ENCODE measurements at places on chromosomes 16 and 17. TPM values are rescaled to one million over a fixed set of nuclear protein-coding genes. Genes with fewer than 3 reads are reported as not detected.

The BEAN1 gene
- not detected for total RNA-seq

The MPP3 gene
- not detected for total RNA-seq

The IL21R gene
- total RNA-seq, result 38.0 TPM

The C17orf75 gene
- total RNA-seq, result 39.0 TPM

The RNF222 gene
- 0.20 TPM for total RNA-seq

The MT1M gene
- total RNA-seq, result not detected

The EXOSC6 gene
- total RNA-seq, result 33.5 TPM

The GAS7 gene
- 0.53 TPM for total RNA-seq

The UMOD gene
- total RNA-seq, result not detected

The ROGDI gene
- total RNA-seq, result 5.3 TPM

DNA sequence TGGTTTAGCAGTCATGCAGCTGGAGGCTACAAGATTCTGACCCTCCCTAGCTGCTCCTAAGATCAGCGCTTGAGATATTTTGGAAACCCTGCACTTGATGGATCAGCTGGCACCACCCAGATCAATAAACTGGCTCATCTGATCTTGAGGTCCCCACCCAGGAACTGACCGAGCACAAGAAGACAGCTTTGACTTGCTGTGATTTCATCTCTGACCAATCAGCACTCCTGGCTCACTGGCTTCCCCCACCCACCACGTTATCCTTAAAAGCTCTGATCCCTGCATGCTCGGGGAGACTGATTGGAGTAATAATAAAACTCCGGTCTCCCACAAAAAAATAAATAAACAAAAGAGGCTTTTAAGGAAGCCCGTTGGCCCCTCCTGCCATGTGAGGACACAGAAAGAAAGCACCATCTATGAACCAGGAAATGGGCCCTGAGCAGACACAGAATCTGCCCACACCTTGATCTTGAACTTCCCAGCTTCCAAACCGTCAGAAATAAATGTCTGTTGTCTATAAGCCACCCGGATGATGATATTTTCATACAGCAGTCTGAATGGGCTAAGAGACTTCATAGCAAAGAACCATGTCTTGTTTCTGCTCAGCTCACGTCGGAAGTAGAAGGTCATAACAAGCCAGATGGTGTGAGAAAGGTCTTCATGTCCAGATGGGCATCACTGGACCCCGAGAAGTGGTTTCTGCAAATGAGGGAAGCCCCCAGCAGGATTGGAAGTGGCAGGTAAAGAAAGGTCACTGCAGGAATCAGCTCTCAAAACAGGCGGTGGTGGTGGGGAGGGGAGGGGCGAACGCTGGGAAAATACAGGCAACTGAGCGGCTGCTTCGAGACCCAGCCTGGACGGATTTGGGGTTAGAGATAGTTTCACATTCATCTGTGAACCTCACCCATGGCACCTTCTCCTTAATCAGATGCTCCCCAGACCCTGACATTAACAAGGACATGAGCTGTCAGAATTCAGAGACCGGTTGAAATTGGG lies 19.8 kb upstream of the RPH3AL start:
- DNase-seq, result no peak

DNA sequence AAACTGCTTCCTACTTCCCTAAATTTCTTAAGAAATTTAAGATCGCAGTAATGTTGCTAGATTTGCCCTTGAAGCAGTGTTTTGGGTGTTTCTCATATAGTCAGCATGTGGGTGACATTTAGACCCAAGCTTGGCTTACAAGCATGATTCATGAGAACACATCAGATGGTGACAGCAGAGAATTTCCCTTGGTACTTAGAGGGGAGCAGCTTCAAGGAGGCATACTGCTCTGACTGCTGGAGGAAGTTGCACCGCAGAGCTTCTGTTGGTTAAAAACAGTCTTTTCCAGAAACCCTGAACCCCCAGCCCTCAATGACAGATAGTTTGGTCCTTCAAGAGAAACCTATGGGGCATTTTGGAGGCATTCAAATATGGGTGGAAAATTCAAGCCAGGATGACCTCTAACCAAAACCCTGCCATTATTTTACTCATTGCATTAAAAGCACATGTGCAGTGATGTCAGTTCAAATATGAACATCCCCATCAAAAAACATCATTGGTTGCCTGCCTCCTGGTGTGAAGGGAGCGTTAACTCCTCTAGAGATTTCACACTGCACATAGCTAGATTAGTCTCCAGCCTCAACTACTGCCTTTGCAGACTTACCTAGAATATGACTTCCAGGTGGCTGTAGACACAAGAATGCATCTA lies 201.5 kb upstream of the CACNG5 start:
- DNase-seq, result peak; percentile 76

DNA sequence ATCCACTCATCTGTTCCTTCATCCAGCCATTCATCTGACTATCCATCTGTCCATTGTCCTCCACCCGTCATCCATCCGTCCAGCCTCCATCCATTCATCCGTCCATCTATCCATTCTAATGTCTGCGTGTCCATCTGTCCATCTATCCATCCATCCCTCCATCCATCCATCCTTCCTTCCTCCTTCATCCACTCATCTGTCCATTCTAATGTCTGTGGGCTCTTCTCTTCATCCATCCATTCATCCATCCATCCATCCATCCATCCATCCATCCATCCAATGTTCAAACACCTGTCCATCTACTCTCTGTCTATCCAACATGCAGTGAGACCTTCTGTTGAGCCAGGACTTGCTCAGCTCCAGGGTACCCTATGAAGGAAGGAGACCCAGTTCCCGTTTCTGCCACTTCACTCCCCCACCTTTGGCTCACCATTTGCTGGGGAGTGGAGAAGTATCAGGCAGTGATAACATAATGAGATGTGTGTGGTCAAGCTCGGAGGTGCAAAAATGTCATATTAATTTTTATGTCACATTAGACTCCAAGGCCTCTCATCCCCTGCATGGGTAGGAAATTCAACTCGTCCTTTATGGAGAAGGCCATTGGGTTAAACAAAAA lies 36.5 kb upstream of the ADGRG1 start:
- peak; percentile 49 for DNase-seq

GRCh38 chr16:68113059-68113761 lies 28.0 kb downstream of the NFATC3 start:
- DNase-seq, result no peak

- DNase-seq, result peak; percentile 74
These were observed 172.6 kb downstream of the CDK5R1 start for GRCh38 chr17:32659419-32659842.

DNA sequence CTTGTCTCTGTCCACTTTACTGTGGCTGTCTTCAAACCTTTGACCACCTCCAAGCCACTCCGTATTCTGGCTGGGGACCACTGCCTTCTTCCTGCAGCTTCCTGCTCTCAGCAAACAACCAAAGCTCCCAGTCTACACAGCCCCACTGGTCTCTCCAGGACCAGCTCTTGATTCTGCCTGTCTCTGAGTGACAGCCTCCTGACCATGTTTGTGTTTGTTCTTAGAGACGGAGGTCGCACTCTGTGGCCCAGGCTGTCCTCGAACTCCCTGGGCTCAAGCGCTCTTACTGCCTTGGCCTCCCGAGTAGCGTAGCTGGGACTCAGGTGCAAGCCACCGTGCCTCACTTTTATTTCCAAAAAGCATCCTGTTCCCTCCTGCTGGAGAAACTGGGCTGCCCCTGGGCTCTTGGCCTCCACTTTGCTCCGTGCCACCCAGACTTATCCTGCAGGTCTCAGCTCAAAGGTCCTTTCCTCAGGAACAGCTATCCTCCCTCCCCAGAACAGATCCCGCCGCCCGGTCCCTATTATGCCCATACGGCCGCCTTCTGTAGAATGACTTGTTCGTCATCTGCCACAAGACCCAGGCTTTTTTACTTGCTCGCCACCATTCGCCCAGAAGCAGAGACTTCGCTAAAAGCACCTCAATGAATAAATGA lies 9.1 kb downstream of the MNT start:
- no peak for DNase-seq

- DNase-seq, result peak; percentile 32
These were observed 95.1 kb upstream of the CDH5 start for GRCh38 chr16:66271074-66272060.

- DNase-seq, result no peak
These were observed 124.1 kb upstream of the RCVRN start for GRCh38 chr17:10029129-10029528.

GRCh38 chr17:50304781-50305404 lies 30.6 kb downstream of the TMEM92 start:
- no peak for DNase-seq

DNA sequence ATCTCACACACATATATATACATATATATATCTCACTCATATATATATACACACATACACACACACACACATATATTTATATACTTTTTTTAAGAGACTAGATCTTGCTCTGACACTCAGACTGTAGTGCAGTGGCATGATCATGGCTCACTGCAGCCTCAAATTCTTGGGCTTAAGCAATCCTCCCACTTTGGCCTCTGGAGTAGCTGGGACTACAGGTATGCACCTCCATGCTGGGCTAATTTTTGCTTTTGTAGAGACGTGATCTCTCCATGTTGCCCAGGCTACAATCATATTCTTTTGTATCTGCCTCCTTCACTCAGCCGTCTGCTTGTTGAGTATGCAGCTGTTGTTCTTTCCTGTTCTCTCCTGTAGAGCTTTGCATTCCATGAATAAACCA lies 60.6 kb downstream of the HS3ST3B1 start:
- no peak for DNase-seq

- no peak for DNase-seq
These were observed 97.0 kb downstream of the CYLD start for GRCh38 chr16:50838885-50839284.

DNA sequence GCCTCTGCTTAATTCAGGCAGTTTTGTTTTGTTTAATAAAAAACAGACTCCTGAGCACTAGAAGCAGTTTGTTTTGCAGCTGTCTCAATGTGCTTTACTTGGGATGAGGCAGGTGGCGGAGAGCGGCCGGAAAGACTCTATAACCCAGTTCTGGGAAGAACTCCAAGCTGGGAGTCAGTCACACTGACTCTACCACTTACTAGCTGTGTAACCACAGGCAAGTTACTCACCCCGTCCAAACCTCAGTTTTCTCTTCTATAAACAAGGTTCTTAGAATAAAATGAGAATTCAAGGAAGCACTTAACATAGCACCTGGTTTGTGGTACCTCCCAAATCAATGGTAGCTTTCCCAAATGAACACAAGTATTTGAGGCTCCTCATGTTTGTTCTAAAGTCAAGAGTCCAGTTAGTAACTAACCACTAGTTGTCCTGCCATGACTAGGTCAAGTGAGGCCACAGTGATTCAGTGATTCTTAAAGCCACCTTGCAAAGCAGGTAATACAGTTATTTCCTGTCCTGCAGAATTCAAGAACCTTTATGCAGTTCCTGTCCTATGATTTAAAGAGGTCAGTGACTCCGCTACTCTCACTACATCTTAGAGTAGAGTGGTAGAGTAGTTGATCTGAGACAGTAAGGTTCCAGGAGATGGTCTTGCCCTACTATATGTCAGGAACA lies 2.7 kb downstream of the TXNDC17 start:
- DNase-seq, result no peak

DNA sequence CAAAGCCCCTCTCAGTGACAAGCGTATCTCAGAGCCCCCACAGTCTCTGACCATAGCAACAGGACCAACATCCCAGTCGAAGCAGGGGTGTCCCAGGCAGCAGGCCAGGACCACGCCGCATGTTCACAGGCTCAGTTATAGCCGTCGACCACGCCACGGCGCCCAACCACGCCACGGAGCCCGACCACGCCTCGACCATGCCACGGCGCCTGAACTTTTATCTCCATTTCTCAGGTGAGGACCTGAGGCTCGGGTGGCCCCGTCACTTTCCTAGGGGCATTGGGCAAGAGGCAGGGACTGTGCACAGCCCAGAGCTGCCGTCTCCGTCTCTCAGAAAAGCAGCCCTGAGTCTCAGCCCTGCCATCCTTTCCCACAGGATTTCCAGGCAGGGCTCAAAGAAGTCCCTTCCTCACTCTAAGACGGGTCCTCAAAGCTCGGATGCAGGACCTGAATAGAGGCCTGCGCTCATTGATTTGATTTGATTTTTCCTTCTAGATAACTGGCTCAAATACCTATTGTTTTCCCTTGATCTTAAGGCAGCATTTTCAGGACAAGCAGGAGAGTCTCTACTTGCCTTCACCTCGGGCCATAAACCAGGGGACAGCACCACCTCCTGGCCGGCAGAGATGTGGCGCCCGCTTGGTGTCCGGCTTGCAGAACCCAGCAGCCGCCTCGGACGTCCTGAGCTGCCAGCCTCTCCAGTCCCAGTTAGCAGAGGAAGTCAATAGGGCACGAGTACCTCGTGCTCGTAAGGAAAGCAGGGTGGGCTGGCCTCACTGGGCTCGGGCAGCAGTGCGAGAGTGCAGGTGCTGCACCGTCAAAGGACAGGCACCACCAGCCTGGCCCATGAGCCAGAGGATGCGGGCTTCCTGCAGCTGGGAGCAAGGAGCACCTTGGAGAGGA lies 38.8 kb downstream of the C16orf95 start:
- peak; percentile 75 for DNase-seq

DNA sequence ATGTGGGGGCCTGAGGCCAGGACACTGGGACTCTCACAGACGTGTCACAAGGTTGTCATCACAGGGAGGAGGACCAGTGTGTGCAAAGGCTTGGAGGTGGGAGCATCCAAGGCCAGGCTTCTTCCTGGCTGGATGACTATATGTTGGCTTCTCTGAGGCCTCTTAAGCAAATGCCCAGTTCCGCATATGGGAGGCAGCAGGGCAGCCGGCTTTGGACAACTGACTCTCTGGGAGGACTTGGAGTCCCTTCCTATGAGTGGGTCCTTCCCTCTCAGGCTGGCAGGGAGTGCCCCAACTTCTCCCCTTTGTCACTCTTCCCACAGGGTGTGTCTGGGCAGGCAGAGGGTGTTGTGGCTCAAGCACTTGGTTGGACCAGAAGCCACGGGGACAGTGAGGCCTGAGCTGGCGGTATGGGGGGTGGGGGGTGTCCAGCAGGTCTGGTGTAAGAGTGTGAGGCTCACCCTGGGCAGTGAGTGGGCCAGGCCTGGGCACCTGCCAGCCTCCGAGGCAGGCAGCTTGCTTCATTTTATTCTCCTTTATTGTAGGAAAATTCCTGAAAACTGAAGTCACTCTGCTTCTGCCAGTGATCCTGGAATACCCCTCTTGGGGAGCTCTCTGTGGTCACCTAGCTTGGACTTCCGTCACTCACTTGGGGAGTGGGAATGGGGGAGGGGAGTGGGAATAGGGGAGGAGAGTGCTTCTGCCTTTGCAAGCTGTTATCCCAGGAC lies 14.9 kb downstream of the ADGRG1 start:
- no peak for DNase-seq

DNA sequence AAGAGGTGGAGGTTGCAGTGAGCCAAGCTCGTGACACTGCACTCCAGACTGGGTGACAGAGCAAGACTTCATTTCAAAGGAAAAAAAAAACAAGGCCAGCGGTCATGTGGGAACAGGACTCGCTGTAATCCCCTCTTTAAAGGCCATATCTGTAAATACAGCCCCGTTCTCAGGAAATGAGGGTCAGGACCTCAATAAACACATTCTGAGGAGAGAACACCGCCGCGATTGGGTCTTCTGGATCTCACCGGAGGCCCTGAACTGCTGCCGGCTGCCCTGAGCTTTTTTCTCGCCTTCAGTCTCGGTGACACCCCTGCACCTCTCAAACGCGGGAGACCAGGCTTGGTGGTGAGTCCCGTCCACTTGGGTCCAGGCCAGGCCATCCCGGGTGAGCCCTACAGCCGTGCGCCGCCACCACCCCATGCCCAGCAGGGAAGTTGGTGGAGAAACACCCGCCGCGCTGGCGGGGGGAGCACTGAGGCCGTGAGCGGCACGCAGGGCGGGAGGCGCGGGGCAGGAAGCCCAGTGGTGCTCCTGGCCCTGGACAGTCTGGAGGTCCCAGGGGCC lies 28.4 kb downstream of the SLC25A10 start:
- DNase-seq, result no peak

- DNase-seq, result no peak
These were observed 69.9 kb upstream of the MSI2 start for GRCh38 chr17:57186226-57187019.

GRCh38 chr16:50323335-50324011 lies 45.3 kb downstream of the BRD7 start:
- DNase-seq, result no peak
